ENCODE measurements at places on chromosomes 2 and 18. TPM values are rescaled to one million over a fixed set of nuclear protein-coding genes. Genes with fewer than 3 reads are reported as not detected.

The TSPYL6 gene
- not detected for polyA plus RNA-seq

The SERPINB12 gene
- not detected for polyA plus RNA-seq

The MC2R gene
- not detected for polyA plus RNA-seq

The CCDC68 gene
- polyA plus RNA-seq = 1.1 TPM

The CXCR1 gene
- polyA plus RNA-seq = 0.09 TPM

The FRZB gene
- polyA plus RNA-seq = 3.5 TPM

The ALPG gene
- polyA plus RNA-seq = not detected

The DSG2 gene
- polyA plus RNA-seq = 15.8 TPM

The RFX8 gene
- polyA plus RNA-seq = 0.15 TPM

The PROKR1 gene
- polyA plus RNA-seq = 0.02 TPM

The TDRD15 gene
- polyA plus RNA-seq = not detected

The COL3A1 gene
- polyA plus RNA-seq = 16.7 TPM

Data from pancreas (tissue), 10 donors.